A549 treated with RU486 at 1 μM for 4 hours (cell line): ENCODE measurements at places on chromosomes 3 and 15. TPM values are rescaled to one million over a fixed set of nuclear protein-coding genes. Genes with fewer than 3 reads are reported as not detected.

Gene SLC6A6
- 79.2 to 109 TPM (median 102 TPM) in 5 replicates for total RNA-seq

Gene SERINC4
- 0.09 to 0.21 TPM (median 0.12 TPM) in 5 replicates for total RNA-seq

Gene SELENOK
- 21.5 to 26.5 TPM (median 23.7 TPM) in 5 replicates for total RNA-seq

Gene NANOGP8
- total RNA-seq: not detected in 5 replicates

Gene TIGIT
- total RNA-seq: not detected in 5 replicates

Gene SEMA6D
- not detected in 5 replicates for total RNA-seq

Gene CLEC3B
- 0.25 TPM in 1 of 5 replicates, not detected in the others for total RNA-seq

Gene C3orf70
- total RNA-seq: 0.02 TPM in 1 of 5 replicates, not detected in the others

Gene HYKK
- total RNA-seq: 6.2 to 7.9 TPM (median 6.7 TPM) in 5 replicates

Gene WDR6
- 61.7 to 73.4 TPM (median 67.7 TPM) in 5 replicates for total RNA-seq

Gene FMN1
- total RNA-seq: 0.16 to 0.94 TPM (median 0.50 TPM) in 5 replicates

Gene AHSG
- total RNA-seq: 0.18 TPM in 1 of 5 replicates, not detected in the others

Gene ISG20
- 33.2 to 45.0 TPM (median 38.8 TPM) in 5 replicates for total RNA-seq

Gene GOLGA8J
- total RNA-seq: not detected in 5 replicates

Gene PLCH1
- 0.85 to 1.4 TPM (median 1.3 TPM) in 5 replicates for total RNA-seq

Gene RHCG
- 30.6 to 43.6 TPM (median 33.0 TPM) in 5 replicates for total RNA-seq

Gene MITF
- 8.0 to 10.6 TPM (median 9.5 TPM) in 5 replicates for total RNA-seq

Gene CD96
- total RNA-seq: not detected in 5 replicates

Gene CHAC1
- total RNA-seq: 3.0 to 7.5 TPM (median 4.8 TPM) in 5 replicates

Gene PLA1A
- 0.27 to 0.52 TPM (median 0.38 TPM) in 5 replicates for total RNA-seq

Gene MNS1
- 2.1 to 4.3 TPM (median 3.2 TPM) in 5 replicates for total RNA-seq

Gene PGBD4
- 0.82 to 1.6 TPM (median 1.5 TPM) in 5 replicates for total RNA-seq

Gene CCDC39
- total RNA-seq: not detected in 5 replicates

Gene COLQ
- total RNA-seq: 0.19 to 0.53 TPM (median 0.36 TPM) in 5 replicates

Gene SNURF
- total RNA-seq: 6.4 to 13.6 TPM (median 10.8 TPM) in 5 replicates

Gene TMEM108
- total RNA-seq: not detected in 5 replicates

Gene TBL1XR1
- 19.9 to 25.9 TPM (median 20.2 TPM) in 5 replicates for total RNA-seq

Gene ACP3
- total RNA-seq: 0.06 to 0.26 TPM in 2 of 5 replicates, not detected in the others

Gene EXD1
- total RNA-seq: not detected in 5 replicates

Gene NPAP1
- total RNA-seq: not detected in 5 replicates

Gene C3orf20
- total RNA-seq: 0.03 to 0.06 TPM (median 0.05 TPM) in 3 of 5 replicates, not detected in the others

Gene BCL2A1
- 11.8 to 26.2 TPM (median 16.5 TPM) in 5 replicates for total RNA-seq

Gene VWA5B2
- total RNA-seq: 0.24 to 0.54 TPM (median 0.44 TPM) in 5 replicates

Gene RHOV
- total RNA-seq: 4.7 to 7.6 TPM (median 6.4 TPM) in 5 replicates

Gene ALS2CL
- 4.5 to 7.8 TPM (median 6.3 TPM) in 5 replicates for total RNA-seq

Gene CLDN18
- not detected in 5 replicates for total RNA-seq

Gene SLC12A8
- 0.87 to 1.6 TPM (median 1.4 TPM) in 5 replicates for total RNA-seq
